Activated T-helper 1 cell treated with anti-CD3 and anti-CD28 coated beads, Interleukin-12 subunit alpha, Interleukin-12 subunit beta, Interleukin-2, Interleukin-4 antibody, amounts not matched to agents 30 ng/mL and 10 ng/mL and 1 ng/mL, durations not matched to agents 14 hours and 24 hours and 36 hours (primary cell): ENCODE measurements at places on chromosomes 5 and 9.
A peak's percentile ranks its signal among the peaks of the same experiment; 100 is the strongest.

- no peaks in the 10 kb centered on the region for H3K27me3 ChIP-seq
- H3K36me3 ChIP-seq = no peaks in the 10 kb centered on the region
- DNase-seq = no peak
Observed at GRCh38 chr9:38765101-38765500, 45.2 kb upstream of the FAM240B start.

DNA sequence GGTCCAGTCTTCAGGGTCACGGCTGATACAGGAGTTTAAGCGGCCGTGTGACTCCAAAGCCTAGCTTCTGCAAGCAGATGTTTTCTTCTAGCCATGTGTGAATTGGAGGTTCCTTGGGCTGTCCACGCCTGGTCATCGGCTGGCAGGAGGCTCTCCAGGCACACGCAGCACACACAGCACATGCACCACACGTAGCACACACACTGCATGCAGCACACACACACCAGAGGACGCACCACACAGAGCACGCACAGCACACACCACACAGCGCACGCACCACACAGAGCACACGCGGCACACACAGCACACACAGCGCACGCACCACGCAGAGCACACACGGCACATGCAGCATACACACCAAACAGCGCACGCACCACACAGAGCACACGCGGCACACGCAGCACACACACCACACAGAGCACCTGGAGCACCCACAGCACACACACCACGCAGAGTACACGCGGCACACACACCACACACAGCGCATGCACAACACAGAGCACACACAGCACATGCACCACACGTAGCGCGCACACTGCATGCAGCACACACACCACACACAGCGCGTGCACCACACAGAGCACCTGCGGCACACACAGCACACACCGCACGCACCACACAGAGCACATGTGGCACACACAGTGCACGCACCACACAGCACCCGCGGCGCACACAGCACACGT lies 234.3 kb downstream of the FANCC start:
- no peak for DNase-seq
- H3K4me1 ChIP-seq = no peaks in the 10 kb centered on the region
- peaks cover 3% of the 10 kb centered on the region for H3K36me3 ChIP-seq
- no peak overlapping the region for H3K27ac ChIP-seq
- H3K27me3 ChIP-seq = no peaks in the 10 kb centered on the region

DNA sequence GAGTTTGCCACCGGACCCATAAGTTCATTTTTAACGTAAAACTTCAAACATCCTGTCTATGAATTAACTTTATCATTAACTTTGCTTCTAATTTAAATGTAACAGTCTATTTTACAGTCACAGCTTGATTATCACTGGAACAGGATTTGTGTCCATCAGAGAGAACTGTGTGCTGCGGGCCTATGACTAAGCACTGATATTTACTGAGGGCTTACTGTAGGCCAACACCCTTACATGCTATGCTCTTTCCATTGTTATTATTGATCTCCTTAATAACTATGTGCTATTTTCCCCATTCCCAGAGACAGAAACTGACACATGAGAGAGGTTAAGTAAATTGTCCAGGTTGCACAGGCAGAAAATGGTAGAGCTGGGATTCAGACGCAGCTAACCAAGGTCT lies 24.0 kb upstream of the GPR151 start:
- H3K27ac ChIP-seq = no peak overlapping the region
- no peak overlapping the region for H3K4me3 ChIP-seq
- H3K27me3 ChIP-seq = peaks cover 5% of the 10 kb centered on the region

GRCh38 chr9:18658804-18659705 lies 185.1 kb downstream of the ADAMTSL1 start:
- no peak for DNase-seq
- no peak overlapping the region for H3K4me3 ChIP-seq
- no peak overlapping the region for H3K27ac ChIP-seq
- no peaks in the 10 kb centered on the region for H3K36me3 ChIP-seq

GRCh38 chr5:31702712-31703111 lies 63.8 kb downstream of the PDZD2 start:
- DNase-seq = no peak
- H3K4me1 ChIP-seq = no peaks in the 10 kb centered on the region
- no peaks in the 10 kb centered on the region for H3K36me3 ChIP-seq
- H3K27me3 ChIP-seq = no peaks in the 10 kb centered on the region

- H3K36me3 ChIP-seq = no peaks in the 10 kb centered on the region
- peaks cover 12% of the 10 kb centered on the region for H3K27me3 ChIP-seq
- no peak for DNase-seq
Observed at GRCh38 chr9:37715991-37716505, 37.6 kb upstream of the TRMT10B start.

GRCh38 chr9:2127486-2127885 lies 112.3 kb downstream of the SMARCA2 start:
- H3K27me3 ChIP-seq = no peaks in the 10 kb centered on the region
- H3K36me3 ChIP-seq = peaks cover 44% of the 10 kb centered on the region
- peaks cover 24% of the 10 kb centered on the region for H3K4me1 ChIP-seq
- H3K27ac ChIP-seq = no peak overlapping the region

DNA sequence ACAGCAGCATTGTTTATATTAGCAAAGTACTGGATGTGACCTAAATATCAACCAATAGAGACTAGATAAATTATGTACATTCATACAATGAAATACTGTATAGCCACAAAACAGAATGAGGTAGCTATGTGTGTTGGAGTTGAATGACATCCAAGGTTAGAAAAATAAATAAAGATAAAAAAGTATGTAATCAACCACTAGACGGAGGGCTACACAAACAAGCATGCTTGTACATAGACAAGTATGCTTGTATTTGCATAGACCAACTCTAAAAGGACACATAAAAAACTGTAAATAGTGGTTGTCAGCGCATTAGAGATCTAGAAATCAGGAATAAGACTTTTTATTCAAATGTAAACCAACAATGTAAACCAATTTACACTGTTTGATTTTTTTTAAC lies 3.0 kb downstream of the FEM1C start:
- H3K27me3 ChIP-seq = no peaks in the 10 kb centered on the region
- H3K4me3 ChIP-seq = peak overlapping the region; percentile 99
- no peak for DNase-seq
- H3K36me3 ChIP-seq = peaks cover 62% of the 10 kb centered on the region

DNA sequence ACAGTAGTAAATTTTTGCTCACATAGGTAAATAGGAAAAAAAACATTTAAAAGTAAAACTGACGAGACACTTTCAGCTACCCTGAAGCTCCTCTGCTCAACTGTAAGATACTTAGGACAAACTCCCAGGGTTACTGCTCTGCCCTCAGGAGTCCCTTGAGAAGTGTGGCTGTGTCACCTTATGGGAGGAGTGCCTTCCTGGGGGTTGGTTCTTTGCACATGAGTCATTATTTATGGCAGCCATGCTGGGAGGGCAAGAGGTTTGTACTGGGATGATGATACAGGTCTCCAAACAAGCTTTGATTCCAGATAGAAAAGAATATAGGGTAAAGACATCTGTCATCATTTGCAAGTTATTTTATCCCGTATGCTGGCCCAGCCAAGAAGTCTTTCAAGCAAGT lies 45.9 kb downstream of the TTC1 start:
- no peak overlapping the region for H3K4me3 ChIP-seq
- no peak for DNase-seq
- H3K27me3 ChIP-seq = no peaks in the 10 kb centered on the region
- H3K36me3 ChIP-seq = peaks cover 49% of the 10 kb centered on the region

- H3K27me3 ChIP-seq = no peaks in the 10 kb centered on the region
- H3K36me3 ChIP-seq = peaks cover 9% of the 10 kb centered on the region
- H3K27ac ChIP-seq = no peak overlapping the region
- DNase-seq = no peak
- H3K4me1 ChIP-seq = peaks cover 25% of the 10 kb centered on the region
Observed at GRCh38 chr5:171926311-171926710, 80.1 kb downstream of the FBXW11 start.

DNA sequence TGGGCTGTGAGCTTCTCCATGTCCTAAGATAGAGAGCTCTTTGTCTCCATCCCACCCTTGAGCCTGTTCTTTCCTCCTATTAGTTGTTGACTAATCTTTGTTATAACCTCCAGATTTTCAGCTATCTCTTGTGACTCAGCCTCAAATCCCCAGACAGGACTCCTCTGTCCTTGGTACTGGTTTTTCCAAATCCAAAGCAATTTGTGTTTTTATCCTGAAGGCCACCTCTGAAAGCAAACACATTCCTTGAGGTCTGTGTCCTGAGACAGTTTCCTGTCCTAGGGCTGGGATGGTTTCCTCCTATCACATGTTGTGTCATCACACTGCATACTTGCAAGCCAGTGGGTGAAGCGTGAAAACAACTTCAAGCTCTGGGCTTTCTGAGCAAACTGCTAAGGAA lies 8.5 kb downstream of the TNC start:
- H3K4me1 ChIP-seq = peaks cover 13% of the 10 kb centered on the region
- H3K27me3 ChIP-seq = peaks cover 23% of the 10 kb centered on the region
- H3K27ac ChIP-seq = no peak overlapping the region
- DNase-seq = no peak
- H3K4me3 ChIP-seq = no peak overlapping the region

- no peak overlapping the region for H3K4me3 ChIP-seq
- H3K27ac ChIP-seq = no peak overlapping the region
- no peak for DNase-seq
- H3K4me1 ChIP-seq = no peaks in the 10 kb centered on the region
- no peaks in the 10 kb centered on the region for H3K36me3 ChIP-seq
Observed at GRCh38 chr9:80560976-80561375, 989.2 kb downstream of the TLE4 start.

DNA sequence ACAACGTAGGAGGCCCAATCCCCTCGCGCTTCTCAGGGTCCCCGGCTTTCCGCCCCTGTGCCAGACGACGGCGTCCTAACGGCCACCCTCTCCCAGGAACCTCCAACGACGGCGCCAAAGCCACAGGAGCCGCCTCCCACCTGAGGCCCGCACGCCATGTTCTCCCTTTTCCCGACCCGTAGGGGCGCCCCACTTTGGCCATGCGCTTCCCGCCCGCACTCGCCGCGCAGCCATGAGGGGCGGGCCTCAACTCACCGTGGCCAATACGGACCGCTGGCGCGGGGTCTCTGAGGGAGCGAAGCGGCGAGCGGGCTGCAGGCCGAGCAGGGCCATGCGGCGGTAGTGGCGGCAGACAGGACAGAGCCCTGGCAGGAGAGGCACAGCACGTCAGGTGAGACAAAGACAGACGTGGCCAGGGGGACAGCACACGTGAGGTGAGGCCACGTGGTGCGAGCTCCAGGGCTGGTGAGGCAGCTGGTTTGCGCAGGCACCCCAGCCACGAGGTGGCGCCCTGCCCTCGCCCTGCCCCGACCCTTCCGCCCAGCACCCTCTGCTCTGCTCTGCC lies 1005.5 kb upstream of the PTPRD start:
- H3K4me1 ChIP-seq = no peaks in the 10 kb centered on the region
- no peaks in the 10 kb centered on the region for H3K27me3 ChIP-seq
- H3K36me3 ChIP-seq = no peaks in the 10 kb centered on the region
- no peak overlapping the region for H3K27ac ChIP-seq

DNA sequence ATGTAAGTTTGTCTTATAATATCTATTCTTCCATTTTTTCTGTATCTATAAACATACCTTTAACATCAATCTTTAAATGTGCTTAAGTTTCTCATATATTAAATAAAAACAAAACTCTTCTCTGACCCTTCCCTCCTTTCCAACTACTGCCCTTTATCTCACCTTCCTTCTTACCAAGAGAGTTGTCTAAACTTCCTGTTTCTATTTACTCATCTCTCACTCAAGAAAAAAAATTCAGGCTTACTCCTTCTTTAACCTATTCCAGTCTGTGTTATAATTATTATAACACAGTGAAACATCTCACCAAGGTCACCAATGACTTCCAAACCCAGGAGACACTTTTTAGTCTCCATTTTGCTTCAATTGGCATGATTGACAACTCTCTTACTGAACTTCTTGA lies 140.9 kb downstream of the CCDC171 start:
- DNase-seq = no peak
- H3K27ac ChIP-seq = no peak overlapping the region
- no peaks in the 10 kb centered on the region for H3K4me1 ChIP-seq

- no peaks in the 10 kb centered on the region for H3K36me3 ChIP-seq
- H3K27me3 ChIP-seq = peaks cover 2% of the 10 kb centered on the region
- H3K4me3 ChIP-seq = no peak overlapping the region
- no peak for DNase-seq
- H3K27ac ChIP-seq = no peak overlapping the region
- H3K4me1 ChIP-seq = no peaks in the 10 kb centered on the region
Observed at GRCh38 chr5:145975361-145976066, 39.1 kb downstream of the SH3RF2 start.

DNA sequence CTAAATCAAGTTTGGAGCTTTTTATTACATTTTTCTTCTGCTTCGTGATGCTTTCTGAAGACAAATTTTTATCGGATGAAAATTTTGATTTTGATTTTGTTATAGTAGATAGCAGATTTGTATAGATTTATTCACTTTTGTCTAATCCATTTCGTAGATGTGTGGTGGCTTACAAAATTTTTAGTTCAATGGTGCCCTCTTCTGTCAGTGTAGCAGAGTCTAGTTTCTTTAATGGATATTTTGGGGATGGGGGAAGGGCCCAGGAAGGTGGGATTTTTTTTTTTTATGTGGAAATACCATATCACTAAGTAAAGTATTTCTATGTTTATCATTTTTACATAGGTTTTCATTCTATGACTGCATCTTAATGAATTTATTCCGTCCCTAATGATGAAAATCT lies 259.9 kb upstream of the TARS1 start:
- H3K4me3 ChIP-seq = no peak overlapping the region
- DNase-seq = no peak
- no peaks in the 10 kb centered on the region for H3K36me3 ChIP-seq
- H3K27me3 ChIP-seq = no peaks in the 10 kb centered on the region
- no peaks in the 10 kb centered on the region for H3K4me1 ChIP-seq

GRCh38 chr9:89386797-89387196 lies 68.5 kb downstream of the SECISBP2 start:
- peaks cover 43% of the 10 kb centered on the region for H3K4me1 ChIP-seq

GRCh38 chr5:105238561-105238960 lies 1676.0 kb upstream of the NUDT12 start:
- H3K27me3 ChIP-seq = no peaks in the 10 kb centered on the region
- no peak overlapping the region for H3K27ac ChIP-seq
- no peaks in the 10 kb centered on the region for H3K4me1 ChIP-seq
- no peak overlapping the region for H3K4me3 ChIP-seq

DNA sequence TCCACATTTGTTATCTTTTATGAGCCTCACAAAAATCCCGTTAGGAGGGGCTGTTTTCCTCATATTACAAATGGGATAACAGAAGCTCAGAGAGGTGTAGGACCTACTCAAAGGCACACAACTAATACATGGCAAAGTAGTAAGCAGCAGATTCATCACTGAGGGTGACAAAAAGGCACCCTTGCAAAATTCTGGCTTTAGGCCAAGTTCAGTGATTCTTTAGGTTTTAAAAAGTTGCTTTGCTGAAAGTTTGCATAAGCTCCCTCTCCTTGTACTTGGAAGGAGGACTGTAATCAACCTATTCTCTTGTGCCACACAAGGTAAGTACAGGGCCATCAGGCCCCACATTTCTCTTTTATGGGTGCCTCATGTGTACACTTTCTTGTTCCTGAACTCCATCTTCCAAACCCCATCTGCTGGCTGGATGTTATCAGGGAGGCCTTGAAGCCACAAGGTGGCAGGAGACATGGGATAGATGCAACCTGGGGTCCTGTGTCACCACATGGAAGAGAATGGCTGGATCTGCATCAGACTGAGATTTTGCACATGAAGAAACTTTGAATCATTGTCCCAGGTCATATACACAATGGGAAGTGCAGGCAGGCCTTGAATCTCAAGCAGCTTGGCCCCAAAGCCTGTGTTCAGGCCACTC lies 311.6 kb downstream of the MSX2 start:
- no peaks in the 10 kb centered on the region for H3K4me1 ChIP-seq
- H3K4me3 ChIP-seq = no peak overlapping the region
- no peaks in the 10 kb centered on the region for H3K36me3 ChIP-seq
- no peaks in the 10 kb centered on the region for H3K27me3 ChIP-seq
- H3K27ac ChIP-seq = no peak overlapping the region
